ENCODE measurements at places on chromosomes 4 and X.

DNA sequence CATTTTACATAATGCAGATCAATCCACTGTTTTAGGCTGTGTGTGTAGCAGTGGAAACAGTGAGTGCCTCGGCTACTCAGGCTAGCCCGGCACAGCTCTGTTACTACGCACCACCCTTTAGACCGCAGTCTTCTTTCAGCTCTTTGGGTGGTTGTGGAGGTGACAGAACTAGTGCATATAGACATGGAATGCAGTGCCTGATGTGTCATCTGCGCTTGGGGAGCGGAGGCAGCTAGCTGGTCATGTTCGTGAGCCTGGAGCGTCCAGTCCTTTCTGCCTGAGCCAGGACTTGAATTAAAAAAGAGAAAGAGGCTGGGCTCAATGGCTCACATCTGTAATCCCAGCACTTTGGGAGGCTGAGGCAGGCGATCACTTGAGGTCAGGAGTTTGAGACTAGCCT is 4.8 kb downstream of the TBC1D14 start:
- no peak for DNase-seq

DNA sequence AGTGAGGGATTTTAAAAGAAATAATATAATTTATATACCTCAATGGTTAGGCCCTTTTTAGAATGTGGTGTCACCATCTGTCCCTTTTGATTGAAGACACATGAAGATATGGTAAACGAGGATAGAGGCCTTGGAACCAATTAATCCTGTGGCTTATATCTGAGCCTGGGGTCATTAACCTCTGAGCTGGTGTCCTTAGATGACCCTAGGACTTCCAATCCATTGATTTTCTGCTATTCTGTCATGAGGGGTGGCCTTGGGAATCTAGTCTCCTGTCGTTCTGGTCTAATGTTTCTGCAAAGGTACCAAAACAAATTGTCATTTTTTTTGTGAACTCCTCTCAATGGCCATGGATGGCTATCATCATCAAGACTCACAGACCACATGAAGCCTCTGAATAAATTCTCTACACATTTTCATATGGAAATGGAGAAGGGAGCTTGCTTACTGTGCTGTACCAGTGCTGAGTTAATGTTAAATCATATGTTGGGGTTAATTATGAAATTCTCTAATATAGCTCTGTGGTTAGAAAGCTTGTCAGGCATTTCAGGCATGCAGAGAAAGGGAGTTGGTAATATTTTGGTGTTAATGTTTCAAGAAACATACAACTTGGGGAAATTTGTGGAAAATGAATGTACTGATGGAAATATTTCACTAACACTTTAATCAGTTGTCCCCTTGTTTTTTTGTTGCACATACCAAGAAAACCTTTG is 204.2 kb upstream of the IL15 start:
- DNase-seq: no peak

- DNase-seq: no peak
Observed at GRCh38 chr4:101290654-101291053, 56.7 kb downstream of the PPP3CA start.

- no peak for DNase-seq
Observed at GRCh38 chr4:19425146-19425545, 826.6 kb upstream of the SLIT2 start.

GRCh38 chr4:147853706-147854105 is 121.8 kb downstream of the ARHGAP10 start:
- no peak for DNase-seq

GRCh38 chr4:38003102-38003501 is 42.9 kb downstream of the PTTG2 start:
- peak; percentile 28 for DNase-seq

GRCh38 chrX:134641346-134641745 is 16.9 kb downstream of the PLAC1 start:
- DNase-seq: no peak

GRCh38 chr4:101022151-101023024 is 324.9 kb downstream of the PPP3CA start:
- no peak for DNase-seq

GRCh38 chr4:66585767-66586166 is 915.5 kb upstream of the EPHA5 start:
- no peak for DNase-seq

GRCh38 chr4:140980426-140981200 is 152.7 kb downstream of the RNF150 start:
- no peak for DNase-seq

GRCh38 chrX:46645614-46646013 is 72.0 kb downstream of the CHST7 start:
- no peak for DNase-seq

DNA sequence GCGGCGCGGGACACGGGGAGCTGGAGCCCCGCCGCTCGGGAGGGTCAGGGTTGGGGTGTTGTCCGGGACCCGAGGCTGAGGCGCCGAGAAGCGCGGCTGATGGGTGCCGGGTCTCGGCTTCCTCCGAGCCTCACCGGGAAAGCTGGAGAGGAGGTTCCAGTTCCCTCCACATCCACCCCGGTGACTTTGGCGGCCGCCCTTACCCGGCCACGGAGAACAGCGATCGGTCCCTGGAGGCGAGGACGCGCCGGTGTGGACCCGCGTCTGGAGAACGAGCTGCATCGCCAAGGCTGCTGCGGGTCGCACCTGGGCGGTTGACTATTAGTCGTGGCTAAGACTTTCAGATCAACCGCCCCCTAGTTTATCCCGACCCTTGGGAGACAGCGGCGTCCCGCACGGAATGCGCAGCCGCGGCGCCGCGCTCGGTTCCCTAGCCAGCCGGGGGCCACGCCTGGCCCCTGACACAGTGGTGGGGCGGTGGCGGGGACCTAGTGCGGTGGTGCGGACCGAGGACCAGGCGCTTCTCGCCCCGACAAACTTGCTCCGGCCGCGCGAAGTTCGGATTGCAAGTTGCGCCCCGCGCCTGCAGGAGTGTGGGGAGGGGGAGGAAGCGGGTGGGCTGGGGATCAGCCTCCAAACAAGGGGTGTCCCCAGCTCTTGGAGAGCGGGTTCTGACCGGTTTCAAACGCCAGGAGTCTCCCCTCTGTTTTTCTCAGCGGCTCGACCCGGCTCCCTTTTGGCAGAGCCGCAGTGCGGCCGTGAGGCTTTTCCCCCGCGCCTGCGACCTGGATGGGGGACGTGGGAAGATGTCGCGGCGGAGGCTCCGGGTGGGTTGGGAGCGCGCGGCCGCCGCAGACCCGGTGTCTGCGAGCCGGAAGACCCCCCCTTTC is 568 bp downstream of the FHDC1 start:
- DNase-seq: no peak

GRCh38 chr4:37434469-37434868 is 189.9 kb downstream of the NWD2 start:
- no peak for DNase-seq

GRCh38 chr4:86035688-86036087 is 324.2 kb downstream of the MAPK10 start:
- DNase-seq: no peak

DNA sequence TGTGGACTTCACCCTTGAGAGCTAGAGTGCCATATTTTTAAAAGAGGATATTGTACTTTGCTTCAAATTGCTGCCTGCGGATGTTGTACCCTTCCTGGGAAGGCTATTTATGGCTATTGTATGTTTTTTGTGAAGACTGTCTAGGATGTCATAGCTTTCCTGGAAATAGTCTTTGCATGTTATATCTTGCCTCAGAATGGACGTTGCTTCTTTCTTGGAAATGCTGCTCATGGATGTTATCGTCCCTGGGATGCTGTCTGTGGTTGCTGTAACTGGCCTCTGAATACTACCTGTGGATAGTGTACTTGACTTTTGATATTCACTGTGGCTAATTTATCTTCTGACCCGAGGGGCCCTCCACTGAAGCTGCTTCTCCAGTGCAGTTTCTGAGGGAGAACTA is 146.8 kb downstream of the ENOX2 start:
- DNase-seq: no peak

DNA sequence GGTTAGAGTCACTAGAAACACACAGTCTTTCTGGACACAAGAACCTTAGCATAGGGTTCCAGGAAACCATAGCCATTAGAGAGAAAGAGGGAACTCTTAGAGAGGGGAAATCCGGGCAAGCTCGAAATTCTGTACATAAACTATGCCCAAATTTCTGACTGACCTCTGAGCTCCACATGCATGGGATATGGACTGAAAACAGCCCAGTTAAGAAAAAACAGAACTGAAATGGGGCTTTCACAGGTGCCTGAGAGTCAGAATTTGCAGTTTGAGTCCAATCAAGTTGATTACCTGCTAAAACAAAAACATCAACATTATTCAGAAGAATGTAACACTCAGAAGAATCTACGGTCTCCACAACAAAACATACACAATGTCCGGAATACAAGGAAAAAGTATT is 13.1 kb downstream of the DCHS2 start:
- no peak for DNase-seq

GRCh38 chrX:13540602-13541001 is 28.8 kb upstream of the EGFL6 start:
- DNase-seq: no peak

DNA sequence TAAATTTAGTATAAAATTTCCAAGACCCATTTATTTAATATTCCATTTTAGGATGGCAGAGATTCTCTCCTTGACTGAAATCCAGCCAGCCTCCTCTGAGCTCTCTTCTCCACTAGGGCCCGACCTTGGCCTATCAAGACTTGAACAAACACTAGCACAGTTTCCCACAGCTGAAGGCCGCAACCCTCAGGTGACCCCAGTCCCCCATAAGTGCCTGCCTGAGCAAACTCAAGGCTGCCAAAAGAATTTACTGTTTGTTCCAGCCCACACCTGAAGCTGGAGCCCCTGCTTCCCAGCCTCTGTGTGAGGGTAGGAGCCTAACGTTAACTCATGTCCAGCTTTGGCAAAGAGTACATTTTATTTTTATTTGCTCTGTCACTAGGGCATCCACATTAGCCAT is 629.0 kb upstream of the ZFP42 start:
- no peak for DNase-seq

GRCh38 chr4:61200916-61201526 is 895 bp downstream of the ADGRL3 start:
- no peak for DNase-seq
